ENCODE measurements at places on chromosomes 11 and 22. TPM values are rescaled to one million over a fixed set of nuclear protein-coding genes. Genes with fewer than 3 reads are reported as not detected.
A peak's percentile ranks its signal among the peaks of the same experiment; 100 is the strongest.

DNA sequence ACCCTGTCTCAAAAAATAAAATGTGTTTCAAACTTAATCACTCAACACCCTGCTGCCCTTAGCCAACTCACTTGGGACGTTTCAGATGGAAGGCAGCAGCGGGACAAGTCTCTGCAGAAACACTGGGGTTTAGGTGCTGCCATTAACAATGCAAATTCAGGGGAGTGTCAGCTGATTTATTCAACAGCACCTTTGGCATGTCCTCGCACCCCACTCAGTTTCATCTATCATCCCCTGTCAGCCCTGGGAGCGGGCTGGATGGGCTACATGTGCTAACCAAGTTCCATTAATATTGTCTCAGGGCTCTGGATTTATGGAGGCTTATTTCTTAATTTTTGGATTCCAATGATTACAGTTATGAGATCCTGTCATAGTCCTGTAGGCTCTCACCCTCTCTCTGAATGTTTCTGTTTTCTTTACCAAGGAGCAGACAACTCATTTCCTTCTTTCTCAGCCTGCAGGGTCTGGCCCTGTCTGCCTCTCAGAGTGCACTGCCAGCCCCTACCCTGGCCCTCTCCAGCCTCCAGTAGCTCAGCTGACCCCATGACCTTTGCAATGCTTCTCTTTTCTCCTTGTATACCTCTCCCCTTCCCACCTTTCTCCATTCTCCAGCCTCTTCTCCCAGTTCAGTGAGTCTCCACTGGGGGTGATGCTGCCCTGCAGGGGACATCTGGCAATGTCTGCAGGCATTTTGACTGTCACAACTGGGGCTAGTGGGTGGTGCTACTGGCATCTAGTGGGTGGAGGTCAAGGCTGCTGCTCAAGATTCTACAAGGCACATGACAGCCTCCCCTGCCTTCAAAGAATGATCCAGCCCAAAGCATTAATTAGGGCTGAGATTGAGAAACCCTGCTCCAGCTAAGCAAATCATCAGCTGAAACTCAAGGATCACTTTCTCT, 79.0 kb downstream of the APIP start:
- no peak for DNase-seq

- DNase-seq, result no peak
Observed at GRCh38 chr11:36558571-36559413, 9.0 kb upstream of the RAG1 start.

DNA sequence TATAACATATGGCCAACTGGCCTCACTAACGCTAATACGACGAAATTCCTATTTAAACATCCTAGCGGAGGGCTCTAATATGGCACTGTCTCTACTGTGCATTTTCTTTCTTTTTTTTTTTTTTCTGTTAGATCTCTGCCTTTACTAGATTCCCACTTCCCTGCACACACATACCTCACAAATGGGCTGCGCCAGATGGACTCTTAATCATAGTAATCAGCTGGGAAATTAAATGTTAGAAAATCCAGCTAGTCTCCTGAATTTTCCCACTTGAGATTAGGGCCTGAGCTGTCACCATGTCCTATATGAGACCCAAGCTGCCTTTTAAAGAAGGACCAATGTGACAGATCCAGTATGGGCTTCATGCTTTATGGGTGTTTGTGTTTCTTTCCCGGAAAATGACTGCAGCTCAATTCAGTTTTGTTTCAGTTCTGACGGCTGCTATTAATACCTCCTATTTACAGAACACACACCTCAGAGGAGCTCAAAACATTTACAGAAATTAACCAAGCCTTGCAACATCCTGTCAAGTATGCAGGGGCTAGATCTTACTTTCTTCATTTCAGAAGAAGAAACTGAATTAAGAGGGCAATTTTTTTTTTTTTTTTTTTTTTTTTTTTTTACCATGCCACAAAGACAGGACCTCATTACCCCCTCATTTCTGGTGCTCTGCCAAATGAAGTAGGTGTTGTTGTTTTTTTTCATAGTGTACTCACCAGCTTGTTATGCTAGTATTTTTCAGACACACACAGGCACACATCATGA, 49.8 kb upstream of the BLID start:
- no peak for DNase-seq

- peak; percentile 83 for DNase-seq
Observed at GRCh38 chr22:49849161-49850020, 4.3 kb upstream of the ZBED4 start.

GRCh38 chr22:19719488-19720021, 3.8 kb upstream of the GP1BB start:
- DNase-seq, result no peak

GRCh38 chr11:132057266-132057665, 686.9 kb downstream of the NTM start:
- DNase-seq, result no peak

DNA sequence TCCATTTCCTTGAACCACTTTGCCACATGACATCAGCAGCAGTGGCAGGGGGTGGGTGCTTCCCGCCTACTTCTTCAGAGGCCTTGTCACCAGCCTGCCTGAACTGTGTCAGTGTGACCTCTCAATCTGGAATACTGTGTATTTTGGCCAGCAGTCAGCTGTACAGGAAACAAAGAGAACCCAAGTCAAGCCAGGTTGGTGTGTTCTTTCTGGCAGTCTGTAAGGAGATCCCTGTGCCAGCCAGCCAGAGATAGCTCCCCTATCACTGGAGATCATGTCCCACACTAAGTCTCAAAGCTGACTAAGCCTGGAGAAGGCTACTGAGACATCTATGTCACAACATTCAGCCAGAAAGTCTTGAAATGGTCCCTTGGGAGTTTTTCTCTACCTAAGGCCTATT, 142.1 kb downstream of the TRPC6 start:
- DNase-seq, result no peak

GRCh38 chr11:35418282-35419183, 825 bp downstream of the SLC1A2 start:
- peak; percentile 64 for DNase-seq

- DNase-seq, result no peak
Observed at GRCh38 chr11:45448561-45448960, 162.4 kb upstream of the SYT13 start.

- DNase-seq, result no peak
Observed at GRCh38 chr11:124405581-124405980, 6.8 kb upstream of the OR8B3 start.

DNA sequence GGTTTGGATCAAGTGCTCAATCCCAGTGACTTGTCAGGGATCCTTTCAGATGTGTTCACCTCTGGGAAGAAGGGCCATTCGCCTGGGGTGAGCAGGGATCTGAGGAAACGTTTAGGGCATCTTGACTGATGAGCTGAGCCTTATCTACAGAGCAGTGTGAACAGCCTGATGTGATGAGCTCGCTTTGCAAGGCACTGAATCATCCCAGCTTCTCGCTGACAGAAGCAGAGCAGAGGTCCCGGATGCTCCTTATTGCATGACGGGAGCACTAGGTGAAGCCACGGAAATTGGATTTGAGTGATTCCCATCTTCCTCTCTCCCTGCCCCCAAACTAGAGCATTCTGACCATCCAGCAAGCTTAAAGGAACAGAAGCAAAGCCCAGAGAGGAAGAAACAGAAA, 46.5 kb downstream of the SEZ6L start:
- DNase-seq, result no peak

GRCh38 chr11:121800240-121800639, 315.8 kb downstream of the BLID start:
- no peak for DNase-seq

DNA sequence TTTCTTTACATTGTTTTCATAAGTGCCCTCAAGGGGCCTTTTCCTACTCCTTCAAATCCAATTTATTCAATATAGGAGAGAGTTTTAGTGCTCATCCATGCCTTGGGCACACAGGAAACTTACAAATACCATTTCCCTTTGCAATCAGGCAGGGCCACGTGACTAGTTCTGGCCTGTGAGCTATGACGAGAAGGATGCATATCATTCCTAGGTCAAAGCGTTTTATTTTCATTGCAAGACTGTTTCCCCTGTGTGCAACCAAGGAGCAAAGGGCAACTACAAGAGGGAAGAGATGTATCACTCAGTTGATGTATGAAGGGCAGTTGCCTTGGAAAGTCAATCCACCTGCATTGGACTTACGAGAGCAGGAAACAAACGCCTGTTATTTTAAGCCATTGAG, 1.9 kb upstream of the TRAF6 start:
- peak; percentile 50 for DNase-seq

- no peak for DNase-seq
Observed at GRCh38 chr22:48796310-48797015, 1031.2 kb downstream of the BRD1 start.

DNA sequence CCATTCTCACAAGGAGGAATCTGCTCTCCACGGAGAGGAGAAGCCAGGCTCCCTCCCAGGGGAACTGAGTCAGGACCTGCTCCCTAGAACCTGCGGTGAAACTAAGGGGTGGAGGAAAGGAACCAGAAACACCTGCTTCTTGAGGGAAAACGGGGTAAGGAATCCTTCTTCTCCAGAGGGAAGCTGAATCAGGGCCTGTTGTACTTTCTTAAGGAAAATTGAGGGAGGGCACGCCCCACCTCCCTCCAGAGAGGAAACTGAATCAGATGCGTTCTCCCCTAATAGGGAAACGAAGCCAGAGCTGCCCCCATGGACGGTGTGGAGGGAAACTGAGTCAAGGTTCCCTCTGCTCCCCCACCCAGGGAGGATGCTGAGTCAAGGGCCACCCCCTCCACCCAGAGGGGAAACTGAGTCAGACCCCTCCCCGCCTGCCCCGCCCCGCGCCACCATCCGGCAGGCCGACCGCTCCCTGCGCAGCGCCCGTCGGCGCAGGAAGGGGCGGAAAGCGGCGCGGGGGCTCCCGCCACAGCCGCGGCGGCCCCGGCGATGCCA, 393 bp downstream of the RELA start:
- DNase-seq, result no peak

DNA sequence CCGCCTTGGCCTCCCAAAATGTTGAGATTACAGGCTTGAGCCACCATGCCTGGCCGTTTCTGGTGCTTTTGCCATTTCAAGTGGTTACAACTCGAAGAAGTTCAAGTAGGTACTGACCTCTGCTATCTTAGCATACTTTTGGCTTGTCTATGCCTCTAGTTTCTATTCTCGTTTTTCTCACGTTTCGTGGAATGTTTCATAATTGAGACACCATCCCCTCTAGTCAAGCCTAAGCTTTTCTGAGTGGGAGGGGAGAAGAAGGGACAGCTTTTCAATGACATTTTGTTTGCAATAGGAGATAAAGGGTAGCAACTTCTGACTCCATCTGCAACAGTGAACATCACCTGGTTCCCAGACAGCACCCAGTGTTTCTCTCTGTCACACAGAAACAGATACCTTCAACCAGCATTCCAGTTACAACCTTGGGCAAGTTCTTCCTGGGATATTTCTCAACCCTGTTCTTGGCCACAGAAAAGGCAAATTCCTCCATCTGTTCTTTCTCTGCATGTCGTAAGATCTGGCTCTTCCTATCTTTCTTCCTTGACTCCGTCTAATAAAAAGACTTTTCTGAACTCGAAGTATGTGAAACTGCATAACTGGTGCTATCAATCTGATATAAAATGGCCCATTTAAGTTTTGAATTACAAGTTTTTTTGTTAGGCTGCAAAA, 25.5 kb downstream of the DDI1 start:
- no peak for DNase-seq

- DNase-seq, result no peak
Observed at GRCh38 chr11:123833095-123833494, 26.9 kb upstream of the OR6M1 start.

- peak; percentile 72 for DNase-seq
Observed at GRCh38 chr11:78432058-78432515, 14.5 kb upstream of the GAB2 start.

DNA sequence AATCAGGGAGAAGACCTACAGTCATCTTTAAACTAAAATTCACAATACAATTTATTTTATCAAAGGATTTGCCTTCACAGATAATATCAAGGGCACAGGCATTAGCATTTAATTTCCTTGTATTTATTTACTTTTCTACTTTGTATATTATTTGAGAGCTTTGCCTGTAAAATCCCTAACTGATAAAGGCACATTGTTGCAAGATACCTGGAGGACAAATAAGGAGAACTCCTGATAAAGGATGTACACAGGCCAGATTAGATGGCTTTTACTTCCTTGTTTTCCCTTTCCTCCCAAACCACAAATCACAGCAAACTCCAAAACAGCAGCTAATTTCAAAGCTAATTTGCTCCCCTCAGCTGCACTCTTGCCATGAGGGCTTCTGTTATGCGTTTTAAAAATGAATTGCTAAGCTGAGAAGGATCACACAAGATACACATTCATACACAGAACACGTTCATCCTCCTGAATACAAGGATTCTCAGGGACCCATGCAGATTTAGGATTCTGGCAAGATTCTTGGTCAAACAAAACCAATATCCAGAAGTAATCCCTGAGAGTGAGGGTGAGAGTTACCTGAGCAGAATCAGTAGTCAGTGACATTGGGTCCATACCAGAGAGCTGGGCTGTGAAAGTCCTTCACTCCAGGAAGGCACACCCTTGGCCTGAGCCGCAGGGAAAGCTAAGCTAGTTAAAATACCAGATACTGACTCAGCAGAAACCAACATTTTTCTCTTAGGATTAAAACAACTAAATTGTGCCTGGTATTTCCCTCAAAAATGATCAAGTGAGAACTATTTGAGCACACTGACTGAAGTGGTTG, 100.3 kb upstream of the CLPB start:
- no peak for DNase-seq

- no peak for DNase-seq
Observed at GRCh38 chr22:22397292-22397870, 111.2 kb downstream of the ZNF280B start.

DNA sequence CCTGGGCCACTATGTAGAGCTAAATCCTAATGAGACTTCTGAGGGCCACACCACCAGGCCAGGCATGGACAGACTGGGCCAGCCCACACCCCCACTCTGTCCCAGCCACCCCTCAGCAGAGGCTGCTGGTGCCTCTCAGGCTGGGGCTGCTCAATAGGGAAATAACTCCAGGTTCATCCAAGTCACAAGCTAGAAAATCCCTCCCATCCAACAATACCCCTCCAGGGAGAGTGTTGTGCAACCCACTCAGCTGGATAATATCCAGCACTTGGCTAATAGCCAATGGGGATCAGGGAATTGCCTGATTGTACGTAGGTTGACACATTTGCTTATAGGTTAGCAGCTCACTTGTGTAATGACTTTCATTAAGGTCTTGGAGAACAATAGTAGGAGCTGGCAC, 64.1 kb upstream of the WNT11 start:
- no peak for DNase-seq

MGAT3 gene
- total RNA-seq, result 0.90 TPM

GP1BB gene
- total RNA-seq, result not detected

CCDC73 gene
- not detected for total RNA-seq

AGBL2 gene
- total RNA-seq, result 4.5 TPM

FOLR1 gene
- not detected for total RNA-seq

SMIM35 gene
- total RNA-seq, result 0.28 TPM

DAGLA gene
- total RNA-seq, result 0.09 TPM

AQP11 gene
- 0.38 TPM for total RNA-seq

MRGPRE gene
- total RNA-seq, result not detected

DEPDC7 gene
- total RNA-seq, result 0.84 TPM

NCAM1 gene
- not detected for total RNA-seq

SAA4 gene
- total RNA-seq, result not detected

DEUP1 gene
- not detected for total RNA-seq

UPB1 gene
- total RNA-seq, result 0.12 TPM

MPEG1 gene
- total RNA-seq, result not detected

PTS gene
- total RNA-seq, result 34.4 TPM
